CD4-positive, CD25-positive, alpha-beta regulatory T cell (primary cell): ENCODE measurements at places on chromosomes 12 and 14. TPM values are rescaled to one million over a fixed set of nuclear protein-coding genes. Genes with fewer than 3 reads are reported as not detected.

The B4GALNT3 gene
- 1.7 TPM for polyA plus RNA-seq

The TMPO gene
- polyA plus RNA-seq = 62.4 TPM

The ANKRD33 gene
- polyA plus RNA-seq = not detected

DNA sequence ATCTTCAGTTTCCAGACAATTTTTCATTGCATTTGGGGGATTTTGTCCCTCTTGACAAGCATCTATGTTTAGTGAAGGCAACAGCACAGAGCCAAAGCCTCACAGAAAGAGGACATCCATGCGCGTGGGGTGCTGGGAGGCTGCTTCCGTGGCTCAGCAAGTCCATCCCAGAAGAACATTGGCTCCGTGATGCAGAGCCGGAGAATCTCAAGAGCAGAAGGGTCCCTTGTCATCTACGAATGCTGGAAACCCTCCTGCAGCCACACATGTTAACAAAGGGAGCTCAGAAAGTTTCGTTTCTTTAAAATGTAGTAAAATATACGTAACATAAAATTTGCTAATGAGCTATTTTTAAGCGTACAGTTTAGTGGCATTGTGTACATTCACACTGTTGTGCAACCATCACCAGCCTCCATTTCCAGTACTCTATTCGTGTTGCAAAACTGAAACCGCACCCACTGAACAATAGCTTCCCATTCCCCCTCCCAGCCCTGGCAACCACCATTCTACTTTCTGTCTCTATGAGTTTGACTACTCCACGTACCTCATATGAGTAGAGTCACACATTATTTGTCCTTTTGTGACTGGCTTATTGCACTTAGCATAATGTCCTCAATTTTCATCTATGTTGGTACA lies 185.9 kb downstream of the TTC7B start:
- no peak overlapping the region for H3K4me3 ChIP-seq
- no peaks in the 10 kb centered on the region for H3K27me3 ChIP-seq
- no peaks in the 10 kb centered on the region for H3K36me3 ChIP-seq

- no peak overlapping the region for H3K4me3 ChIP-seq
- no peak overlapping the region for H3K27ac ChIP-seq
- H3K4me1 ChIP-seq = peaks cover 17% of the 10 kb centered on the region
- DNase-seq = no peak
- no peaks in the 10 kb centered on the region for H3K36me3 ChIP-seq
Observed at GRCh38 chr14:68660495-68660894, 132.4 kb downstream of the ZFP36L1 start.
